ENCODE measurements at places on chromosomes 13 and 19.

DNA sequence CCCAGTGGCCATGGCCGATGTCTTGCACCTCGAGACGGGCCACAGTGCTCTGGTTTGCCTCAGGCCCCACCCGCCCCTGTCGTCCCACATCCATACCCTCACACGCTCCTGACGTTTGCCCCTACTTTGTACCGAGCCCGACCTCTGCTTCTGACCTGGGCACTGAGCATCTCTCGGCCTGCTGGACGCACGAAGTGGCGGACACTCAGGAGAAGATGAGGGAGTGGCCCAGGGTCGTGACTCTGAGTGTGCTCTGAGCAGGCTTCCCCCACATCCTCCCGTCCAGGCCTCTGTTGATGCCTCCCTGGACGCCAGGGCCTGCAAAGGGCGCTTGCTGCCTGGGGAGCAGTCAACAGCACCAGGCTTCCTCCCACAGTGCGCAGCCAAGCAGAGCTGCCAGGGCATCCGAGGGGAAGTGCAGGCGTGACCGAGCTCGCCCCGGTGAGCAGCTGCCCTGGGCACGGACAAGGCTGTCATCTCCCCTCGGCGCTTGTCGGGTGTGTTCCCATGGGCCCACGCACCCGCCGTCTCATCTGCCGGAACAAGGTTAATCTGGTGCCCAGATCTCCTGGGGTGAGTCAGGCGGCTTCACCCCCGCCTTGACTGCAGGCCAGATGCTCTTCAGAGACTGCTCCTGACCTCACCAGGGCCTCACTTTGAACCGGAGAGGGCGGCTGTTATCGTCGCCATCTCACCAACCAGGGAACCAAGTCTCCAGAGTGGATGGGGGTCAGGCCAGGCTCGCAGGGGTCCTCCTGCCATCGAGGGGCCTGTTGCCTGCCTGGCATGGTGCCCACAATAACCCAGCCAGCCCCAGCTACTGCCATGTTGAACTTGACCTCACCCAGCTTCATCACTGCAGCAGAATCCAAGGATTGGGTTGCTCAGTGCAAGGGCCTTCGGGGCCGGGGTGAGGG is 27.2 kb downstream of the COMP start:
- no peak for DNase-seq

DNA sequence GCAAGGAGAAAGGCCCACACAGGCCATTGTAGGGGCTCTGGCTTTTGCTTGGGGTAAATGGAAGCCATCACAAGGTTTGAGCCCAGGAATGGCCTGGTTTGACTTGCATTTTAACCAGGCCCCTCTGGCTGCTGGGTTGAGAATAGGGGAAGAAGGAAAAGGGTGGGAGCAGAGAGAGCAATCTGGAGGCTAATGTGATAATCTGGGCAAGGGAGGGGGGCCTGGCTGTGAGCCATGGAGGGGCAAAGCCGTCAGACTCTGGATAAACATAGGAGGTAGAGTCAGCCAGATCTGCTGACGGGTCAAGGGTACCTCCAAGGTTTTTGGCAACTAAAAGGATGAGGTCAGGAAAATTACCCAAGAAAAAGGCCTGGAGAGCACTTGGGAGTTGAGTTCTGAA is 41.6 kb downstream of the RFX2 start:
- DNase-seq = no peak

DNA sequence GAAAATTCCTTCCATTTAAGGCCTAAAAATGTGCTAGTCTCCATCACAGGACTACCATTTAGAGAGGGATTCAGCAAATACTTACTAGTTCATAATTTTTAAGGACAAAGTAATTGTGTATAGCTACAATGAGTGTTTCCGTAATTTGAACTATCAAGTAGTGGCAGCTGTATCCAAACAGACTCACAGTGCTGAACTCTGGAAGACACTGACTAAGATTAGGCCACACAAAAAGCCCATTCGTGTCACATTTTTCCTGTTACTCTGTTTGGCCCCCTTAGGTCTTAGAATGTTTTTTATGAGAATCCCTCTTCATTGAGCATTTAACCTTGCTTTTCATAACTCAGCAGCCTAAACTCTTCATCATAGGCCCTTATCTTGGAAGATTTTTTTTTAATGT is 731.2 kb upstream of the PCDH9 start:
- no peak for DNase-seq

GRCh38 chr13:77168237-77168636 is 141.3 kb upstream of the FBXL3 start:
- DNase-seq = no peak
